ENCODE measurements at places on chromosomes 5 and 9.

DNA sequence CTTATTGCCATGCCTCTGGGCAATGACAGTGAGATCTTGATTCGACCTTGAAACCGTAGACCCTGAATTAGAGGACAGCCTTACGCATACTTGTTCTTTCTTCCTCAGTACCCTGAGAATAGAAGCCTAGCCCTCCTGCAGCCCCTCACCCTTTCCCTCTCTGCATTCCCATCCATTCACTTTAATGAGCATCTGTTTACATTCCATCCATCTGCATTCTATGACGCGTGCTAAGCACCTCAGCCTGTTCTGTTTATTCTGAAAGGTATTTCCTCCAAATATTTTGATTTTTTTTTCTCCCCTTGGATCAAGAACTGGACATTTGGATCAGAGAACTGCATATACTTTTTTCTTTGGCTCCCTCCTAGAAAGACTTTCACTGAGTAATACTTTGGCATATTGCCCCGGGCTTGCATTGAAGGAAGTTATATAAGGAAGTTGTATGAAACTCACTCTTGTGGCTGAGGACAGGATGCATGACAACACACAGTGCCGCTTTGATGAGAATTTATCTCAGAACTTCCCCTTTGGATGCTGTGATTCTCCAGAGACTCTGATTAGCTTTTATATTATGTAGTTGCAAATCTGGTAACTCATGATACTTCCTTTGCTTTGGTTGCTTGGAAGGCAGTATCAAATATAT lies 15.7 kb downstream of the TMEM8B start:
- peak; percentile 66 for DNase-seq

GRCh38 chr5:84016085-84016484 lies 295.4 kb upstream of the HAPLN1 start:
- no peak for DNase-seq

DNA sequence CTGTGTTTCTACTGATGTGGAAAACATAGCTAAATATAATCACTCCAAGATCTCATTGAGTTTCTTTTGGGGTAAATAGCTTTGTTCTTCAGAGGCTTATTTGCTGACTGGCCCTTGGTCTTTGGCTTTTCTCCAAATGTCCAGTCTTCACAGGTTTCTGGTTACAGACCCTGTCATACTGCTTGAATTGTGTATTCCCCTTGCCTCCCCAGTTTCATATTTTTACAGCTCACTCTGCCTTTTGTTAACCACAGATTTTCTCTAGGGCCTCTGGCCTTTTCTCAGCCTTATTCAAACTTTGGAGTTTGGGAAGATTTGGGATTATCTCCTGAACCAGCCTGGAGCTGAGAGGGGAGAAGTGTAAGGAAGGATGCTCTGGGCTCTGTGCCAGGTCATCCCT lies 23.9 kb downstream of the ISOC1 start:
- DNase-seq: no peak

DNA sequence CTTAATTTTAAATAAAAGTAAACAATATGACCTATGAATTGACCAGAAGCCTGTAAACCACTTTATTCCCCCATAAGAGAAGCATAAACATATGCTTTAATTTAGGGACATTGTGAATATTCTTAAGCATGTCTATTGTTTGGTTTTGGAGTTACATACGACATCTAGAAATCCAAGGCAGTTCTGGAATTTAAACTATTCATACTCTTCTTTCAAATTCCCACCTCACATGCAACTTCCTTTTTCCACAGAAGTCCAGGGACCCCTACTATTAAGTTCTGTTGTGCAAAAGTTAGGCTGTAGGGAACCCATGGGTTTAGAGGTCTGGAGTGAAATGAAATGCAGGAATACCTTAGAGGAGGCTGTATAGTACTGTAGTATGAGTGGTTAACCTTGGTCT lies 2.1 kb downstream of the RIC1 start:
- DNase-seq: no peak

GRCh38 chr5:127228540-127229184 lies 61.9 kb upstream of the MEGF10 start:
- DNase-seq: no peak

GRCh38 chr5:79229357-79230174 lies 6.4 kb upstream of the JMY start:
- DNase-seq: no peak

DNA sequence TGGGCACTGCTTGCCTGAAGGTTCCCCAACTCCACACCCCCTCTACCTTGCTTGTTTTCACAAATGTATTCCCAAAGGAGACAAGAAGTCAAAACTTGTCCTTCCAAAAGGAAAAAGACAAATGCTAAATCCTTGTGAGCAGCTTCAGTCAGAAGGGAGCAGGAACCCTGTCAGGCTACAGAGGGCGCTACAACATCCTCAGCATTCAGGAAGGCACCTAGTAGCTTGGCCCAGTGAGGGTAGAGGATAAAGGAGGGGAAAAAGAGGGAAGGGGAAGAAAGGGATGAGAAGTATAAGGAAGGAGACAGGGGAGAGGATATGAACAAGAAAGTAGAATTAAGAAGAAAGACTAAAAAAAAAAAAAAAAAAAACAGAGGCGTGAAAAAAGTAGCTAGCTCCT lies 97.5 kb downstream of the MLLT3 start:
- DNase-seq: no peak

- DNase-seq: no peak
These were observed 75.0 kb upstream of the RNU6ATAC start for GRCh38 chr9:134239130-134239903.

DNA sequence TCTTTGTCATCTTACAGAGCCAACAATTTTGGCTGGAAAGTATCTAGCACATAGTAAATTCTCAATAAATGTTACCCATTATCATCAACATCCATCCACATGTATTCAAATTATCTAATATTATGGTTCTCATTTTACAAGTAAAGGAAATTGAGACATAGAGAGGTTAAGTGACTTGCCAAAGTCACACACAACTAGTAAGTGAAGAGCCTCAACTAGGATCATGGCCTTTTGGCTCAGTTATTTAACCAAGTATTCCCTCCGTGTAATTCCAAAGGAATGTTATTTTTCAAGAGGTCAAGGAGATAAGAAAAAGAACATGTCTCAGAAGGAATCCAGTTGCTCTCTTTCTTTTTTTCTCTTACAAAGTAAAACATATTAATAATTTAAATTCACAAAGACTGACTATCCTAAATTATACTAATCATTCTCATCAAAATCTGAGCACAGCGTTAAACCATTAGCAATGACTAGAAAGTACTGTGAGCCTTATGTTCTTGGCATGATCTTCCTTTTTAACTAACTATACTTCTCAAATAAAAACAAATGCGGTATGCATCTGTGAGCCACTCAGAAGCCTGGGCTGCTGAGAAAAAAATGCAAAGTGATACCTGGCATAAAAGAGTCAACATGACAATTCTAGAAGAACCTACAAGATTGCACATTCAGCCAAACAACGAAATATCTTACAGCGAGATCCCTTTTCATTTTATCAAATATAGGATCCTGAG lies 350.9 kb downstream of the GLIS3 start:
- no peak for DNase-seq

- no peak for DNase-seq
These were observed 66.2 kb downstream of the FOXD1 start for GRCh38 chr5:73382401-73382740.

DNA sequence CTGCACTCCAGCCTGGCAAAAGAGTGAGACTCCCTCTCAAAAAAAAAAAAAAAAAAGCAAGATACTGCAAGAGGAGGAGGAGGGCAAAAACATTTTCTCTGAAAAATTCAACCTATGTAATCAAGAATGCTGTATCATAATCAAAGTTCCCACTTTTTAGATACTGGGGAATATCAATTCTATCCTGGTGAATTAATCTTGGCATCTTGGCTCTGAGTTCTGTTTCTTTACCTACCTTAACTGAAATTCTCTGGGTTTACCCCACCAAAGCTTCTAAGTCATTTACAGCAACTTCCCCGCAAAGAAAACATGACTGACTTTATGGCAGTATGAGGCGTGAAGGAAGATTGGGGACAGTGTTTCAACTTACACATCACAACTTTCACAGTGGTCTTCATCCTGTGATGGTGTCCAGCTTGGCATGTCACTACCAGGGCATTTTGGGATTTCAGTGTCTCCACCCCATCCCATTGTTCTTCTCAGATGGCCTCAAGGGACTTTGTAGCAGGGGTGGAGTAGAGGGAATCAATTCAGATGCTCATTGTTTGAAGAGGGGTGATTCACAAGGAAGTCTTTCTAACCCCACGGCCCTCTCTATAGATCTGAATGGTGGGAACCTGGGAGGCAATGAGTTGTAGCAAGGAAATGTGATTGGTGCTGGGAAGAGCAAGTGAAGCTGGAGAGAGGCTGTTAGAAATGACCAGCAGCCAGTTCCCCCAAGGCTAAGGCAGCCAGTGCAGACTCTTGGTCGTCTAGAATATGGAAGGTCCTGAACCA lies 130.5 kb downstream of the SCAMP1 start:
- DNase-seq: no peak

- no peak for DNase-seq
These were observed 1388.3 kb upstream of the C9orf72 start for GRCh38 chr9:28961623-28962022.

- no peak for DNase-seq
These were observed 599.0 kb downstream of the PRELID2 start for GRCh38 chr5:145236127-145236526.

DNA sequence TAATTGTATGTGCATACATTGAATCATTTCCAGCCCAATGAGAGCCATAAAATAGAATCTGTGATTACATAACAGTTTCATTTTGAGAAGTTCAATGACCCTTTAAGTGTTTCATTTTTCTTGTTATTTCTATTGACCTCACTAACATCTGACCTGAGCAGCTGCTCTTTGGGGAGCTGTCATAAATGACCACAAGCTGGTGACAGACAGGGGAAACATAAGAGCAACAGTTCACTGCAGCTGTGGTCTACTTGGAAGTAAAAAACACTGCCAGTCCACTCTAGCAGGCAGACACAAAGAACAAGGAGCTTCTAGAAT lies 265.4 kb downstream of the DTWD2 start:
- no peak for DNase-seq

GRCh38 chr9:4246969-4247368 lies 52.9 kb downstream of the GLIS3 start:
- DNase-seq: no peak

GRCh38 chr9:116313638-116314037 lies 160.0 kb downstream of the PAPPA start:
- no peak for DNase-seq

DNA sequence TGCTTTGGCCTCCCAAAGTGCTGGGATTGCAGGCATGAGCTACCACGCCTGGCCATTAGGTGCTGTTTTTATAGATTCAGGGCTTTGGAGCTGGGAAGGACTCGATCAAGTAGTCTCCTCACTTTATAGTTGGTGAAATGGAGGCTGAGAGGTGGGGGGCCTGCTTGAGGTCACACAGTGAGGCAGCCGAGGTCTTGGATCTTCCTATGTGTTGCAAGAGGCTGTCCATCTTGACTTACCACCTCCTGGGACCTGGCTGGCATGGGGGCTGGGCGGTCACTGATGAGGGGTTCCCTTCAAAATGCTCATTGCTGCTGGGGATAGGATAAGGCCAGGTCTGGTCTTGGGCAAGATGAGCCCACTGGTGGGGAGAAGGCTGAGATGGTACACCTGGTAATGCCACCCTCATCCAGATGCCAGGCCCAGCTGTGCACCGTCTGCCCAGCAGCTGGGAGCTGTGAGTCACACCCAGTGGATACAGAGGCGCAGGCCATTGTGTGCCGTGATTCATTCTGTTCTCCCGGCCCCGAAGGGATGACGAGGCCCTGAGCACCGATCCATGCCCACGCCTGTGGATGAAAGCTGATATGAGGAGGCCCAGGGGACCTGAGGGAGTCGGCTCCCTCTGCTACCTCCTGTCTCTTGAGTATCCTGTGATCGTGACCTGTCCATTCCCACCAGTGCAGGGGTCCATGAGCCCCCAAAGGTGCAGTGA lies 10.5 kb upstream of the NDST1 start:
- no peak for DNase-seq

DNA sequence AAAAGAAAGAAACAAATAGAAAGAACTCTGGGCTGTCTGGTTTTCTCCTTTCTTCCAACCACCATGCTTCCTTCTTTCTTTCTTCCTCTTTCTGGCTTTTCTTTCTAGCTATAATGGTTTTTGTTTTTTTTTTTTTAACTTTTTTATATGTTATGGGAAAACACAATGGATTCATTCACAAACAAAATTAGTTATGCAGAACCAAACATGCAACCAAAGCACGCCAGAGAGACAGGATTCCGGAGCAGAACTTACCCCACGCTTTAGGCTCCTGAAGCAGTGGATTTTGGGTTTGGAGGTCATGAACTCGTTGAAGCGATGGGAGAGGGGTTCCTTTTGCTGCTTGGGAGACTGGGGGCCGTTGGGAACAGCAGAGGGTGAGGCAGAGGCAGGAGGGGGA lies 88.3 kb downstream of the USP20 start:
- no peak for DNase-seq

DNA sequence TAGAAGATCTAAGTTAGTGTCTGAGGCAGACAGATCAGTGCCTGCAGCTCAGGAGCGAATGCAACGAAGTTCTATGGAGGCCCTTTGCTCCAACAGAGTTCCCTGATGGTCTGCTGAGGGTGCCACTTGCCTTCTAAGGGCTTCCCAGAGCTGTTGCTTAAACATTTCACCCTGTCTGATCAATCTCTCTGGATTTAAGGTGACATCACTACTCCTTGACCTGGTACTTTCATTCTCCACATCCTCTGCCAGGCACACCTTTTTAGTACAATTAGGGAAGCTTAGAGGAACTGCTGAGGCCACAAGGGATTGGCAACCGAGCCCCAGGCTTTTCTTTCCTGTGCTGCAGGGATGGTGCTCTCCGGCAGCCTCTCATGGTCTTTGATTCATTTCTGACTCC lies 94.2 kb upstream of the IFNK start:
- no peak for DNase-seq

GRCh38 chr5:6812800-6813731 lies 99.8 kb downstream of the TENT4A start:
- no peak for DNase-seq

- no peak for DNase-seq
These were observed 16.1 kb upstream of the MPDZ start for GRCh38 chr9:13295556-13295955.

DNA sequence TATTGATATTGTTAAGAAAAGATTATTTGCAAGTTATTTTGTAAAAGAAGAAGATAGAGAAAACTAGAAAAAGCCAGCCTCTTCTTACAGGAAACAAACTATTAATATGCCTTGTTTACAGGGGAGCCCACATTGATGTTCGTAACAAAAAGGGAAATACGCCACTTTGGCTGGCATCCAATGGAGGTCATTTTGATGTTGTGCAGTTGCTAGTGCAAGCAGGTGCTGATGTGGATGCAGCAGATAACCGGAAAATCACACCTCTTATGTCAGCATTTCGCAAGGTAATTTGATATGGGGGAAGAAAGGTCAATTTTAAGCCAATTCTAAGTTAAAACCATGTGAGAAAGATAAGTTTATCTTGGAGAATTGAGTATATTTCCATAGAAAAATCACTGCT lies 37.6 kb upstream of the EIF4EBP3 start:
- no peak for DNase-seq

DNA sequence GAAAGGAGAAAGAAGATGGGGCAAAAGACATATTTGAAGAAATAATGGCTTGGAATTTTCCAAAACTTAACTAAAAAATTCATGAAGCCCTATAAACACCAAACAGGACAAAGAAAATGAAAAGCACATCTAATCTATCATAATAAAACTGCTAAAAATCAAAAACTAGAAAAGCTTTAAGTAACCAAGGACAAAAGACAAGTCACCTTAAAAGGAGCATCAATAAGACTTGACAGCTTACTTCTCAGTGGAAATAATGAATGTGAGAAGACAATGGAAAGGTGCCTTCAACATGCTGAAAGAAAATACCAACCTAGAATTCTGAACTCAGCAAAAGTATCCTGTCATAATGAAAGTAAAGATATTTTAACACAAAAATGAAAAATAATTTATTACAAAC lies 27.0 kb downstream of the GTF3C4 start:
- no peak for DNase-seq
